ENCODE measurements at places on chromosomes 12 and 14. TPM values are rescaled to one million over a fixed set of nuclear protein-coding genes. Genes with fewer than 3 reads are reported as not detected.

DNA sequence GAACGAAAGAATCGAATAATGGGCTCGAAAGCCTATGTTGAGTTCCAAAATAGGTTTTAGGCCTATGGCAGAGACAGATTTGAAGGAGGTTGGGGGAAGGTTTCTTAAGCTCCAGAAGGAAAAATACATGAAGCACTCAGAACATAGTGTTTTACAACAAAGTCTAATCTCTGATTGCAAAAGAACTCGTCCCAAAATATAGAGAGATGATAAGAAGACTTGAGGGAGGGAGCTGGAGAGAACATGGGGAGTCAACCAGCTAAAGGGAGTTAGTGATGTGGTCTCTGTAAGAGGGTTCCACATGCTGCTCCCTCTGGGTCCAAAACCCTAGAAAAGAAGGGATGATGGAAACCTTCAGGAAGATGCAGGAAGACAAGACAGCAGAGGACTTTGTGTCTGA, 54.8 kb upstream of the DAAM1 start:
- no peak for DNase-seq

The SYT1 gene
- 9.7 TPM for total RNA-seq

The DDIT3 gene
- 7.5 TPM for total RNA-seq

The MYF6 gene
- not detected for total RNA-seq

DNA sequence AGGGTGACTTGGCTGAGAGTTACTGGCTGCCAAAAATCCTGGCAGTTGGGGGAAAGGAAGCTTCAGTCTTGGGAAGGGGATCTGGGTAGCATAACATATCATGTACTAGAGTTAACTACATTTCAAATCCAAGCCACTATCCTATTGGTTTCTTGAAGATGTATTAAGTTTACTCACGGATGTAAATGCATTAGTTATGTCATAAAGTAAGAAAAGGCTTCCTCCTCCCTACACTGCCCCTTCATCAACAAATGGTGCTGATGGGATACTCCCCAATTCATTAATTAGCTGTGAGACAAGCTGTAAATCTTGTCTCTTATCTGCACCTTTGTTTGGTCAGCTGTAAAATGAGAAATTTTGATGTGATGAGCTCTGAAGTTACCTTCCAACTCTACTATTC, 150.1 kb upstream of the SOX5 start:
- no peak for DNase-seq

- DNase-seq: no peak
Measured at GRCh38 chr12:123867141-123867540, 105.0 kb downstream of the DNAH10 start.

The SLC5A8 gene
- not detected for total RNA-seq

The SMIM41 gene
- not detected for total RNA-seq

- DNase-seq: no peak
Measured at GRCh38 chr12:122545855-122546254, 18.8 kb downstream of the KNTC1 start.

GRCh38 chr12:75334384-75335030, at the start of gene GLIPR1L1:
TSS of gene GLIPR1L1 (plus strand) at chr12:75334670. CDS start at chr12:75334729, 59 bp downstream.
- peak; percentile 91 for DNase-seq

Data from dermis blood vessel endothelial cell (primary cell).